ENCODE measurements at places on chromosomes 7 and 10.

- no peak for DNase-seq
Measured at GRCh38 chr7:36078816-36079360, 74.2 kb upstream of the EEPD1 start.

- no peak for DNase-seq
Measured at GRCh38 chr7:113085781-113086390, 741 bp downstream of the GPR85 start.

GRCh38 chr7:127440206-127440605 is 47.7 kb upstream of the ZNF800 start:
- no peak for DNase-seq

DNA sequence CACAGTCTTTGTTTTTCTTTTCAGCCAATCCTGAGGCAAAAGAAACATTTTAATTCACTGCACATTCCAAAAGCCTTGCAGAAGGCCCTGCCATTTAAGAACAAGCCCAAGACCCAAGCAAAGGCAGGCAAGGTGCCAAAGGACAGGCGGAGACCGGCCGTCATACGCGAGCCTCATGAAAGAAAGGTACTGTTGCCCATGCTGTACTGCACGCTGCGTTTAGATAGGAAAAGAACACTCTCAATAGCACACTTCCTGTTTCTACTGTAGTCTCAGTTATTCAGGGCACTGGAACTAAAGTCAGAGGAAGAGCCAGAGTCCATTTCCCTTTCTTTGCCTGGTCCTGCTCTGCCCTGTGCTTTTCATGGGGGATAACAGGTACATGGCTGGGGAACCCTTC is 47.6 kb downstream of the BMS1 start:
- DNase-seq, result no peak

- no peak for DNase-seq
Measured at GRCh38 chr10:71065659-71066058, 146.7 kb upstream of the UNC5B start.

DNA sequence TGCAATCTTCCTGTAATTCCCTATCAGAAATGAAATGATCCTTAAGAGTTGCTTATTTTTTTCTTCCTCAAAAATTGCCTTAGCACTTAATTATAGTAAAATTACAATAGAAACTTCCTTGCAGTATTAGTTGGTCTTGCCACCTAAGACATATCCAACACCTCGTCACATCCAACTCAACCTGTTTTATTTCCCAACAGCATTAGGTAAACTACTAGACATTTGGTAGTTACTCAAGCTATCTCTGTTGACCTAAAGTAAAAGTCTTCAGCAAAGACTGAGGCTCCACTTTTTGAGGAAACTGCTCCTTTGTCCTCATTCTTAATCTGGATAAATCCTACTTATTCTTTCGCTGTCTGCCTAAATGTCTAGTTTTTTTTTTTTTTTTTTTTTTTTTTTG is 20.4 kb downstream of the HIBADH start:
- no peak for DNase-seq

DNA sequence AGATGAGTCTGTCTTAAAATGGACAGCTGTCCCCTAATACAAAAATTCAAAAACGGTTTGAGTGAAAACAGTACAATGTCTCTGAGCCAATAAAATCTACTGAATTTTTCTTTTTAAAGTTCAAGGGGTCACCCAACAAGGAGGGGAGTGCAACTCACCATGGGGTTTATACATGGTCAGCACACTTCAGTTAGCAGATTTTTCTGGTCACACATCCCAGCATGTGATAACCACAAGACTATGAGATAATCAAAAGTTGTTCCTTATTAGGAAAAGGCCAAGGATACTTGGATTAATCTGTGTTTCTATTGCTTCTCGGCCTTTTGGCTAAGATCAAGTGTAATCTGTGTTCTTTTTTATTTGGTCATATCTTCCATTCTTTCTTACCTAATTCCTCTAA is 31.6 kb downstream of the ABCB5 start:
- DNase-seq, result no peak

GRCh38 chr10:12801214-12802087 is 200.1 kb downstream of the CCDC3 start:
- no peak for DNase-seq

DNA sequence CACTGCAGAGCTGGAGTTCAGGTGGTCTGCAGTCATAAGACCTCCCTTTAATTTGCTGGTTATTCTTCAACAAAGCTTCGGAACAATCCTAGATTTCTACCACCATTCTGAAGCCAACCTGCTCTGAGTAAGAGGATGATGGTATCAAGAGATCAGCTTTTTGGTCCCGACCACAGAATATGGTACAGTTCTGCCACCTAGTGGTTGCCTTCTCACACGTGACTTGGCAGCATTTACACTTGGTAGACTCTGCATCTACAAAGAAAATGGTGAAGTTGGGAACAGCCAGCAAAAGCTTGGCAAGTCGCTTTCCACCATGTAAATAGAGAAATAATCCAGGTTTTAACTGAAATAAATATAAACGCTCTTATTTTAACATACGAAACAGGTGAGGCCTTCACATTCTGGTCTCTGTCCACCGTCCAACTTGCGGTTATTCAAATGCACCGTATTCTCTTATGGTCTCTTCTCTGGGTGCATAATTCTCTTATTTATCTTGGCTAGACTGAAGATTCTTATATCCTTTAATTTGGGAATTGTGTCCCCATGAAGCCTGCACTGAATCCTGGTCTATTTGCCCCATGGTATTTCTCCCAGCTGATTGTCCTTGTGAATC is 173.9 kb upstream of the GRM3 start:
- peak; percentile 52 for DNase-seq

GRCh38 chr10:48468866-48469511 is 135.9 kb downstream of the ARHGAP22 start:
- DNase-seq, result no peak

DNA sequence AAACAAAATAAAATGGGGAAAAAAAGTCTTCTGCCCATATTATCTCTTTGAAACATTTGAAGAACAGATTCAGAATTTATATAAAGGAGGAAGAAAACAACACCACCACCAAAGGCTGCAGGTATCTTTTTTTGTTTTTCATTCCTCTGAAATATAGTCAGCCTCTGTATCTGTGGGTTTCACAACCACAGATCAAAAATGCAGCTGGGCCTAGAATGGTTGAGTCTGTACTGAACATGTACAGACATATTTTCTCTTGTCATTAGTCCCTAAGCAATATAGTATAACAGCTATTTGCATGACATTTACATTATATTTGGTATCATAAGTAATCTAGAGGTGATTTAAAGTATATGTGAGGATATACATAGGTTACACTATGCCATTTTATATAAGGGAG is 559.7 kb upstream of the LRRN3 start:
- DNase-seq, result no peak

- DNase-seq, result no peak
Measured at GRCh38 chr10:59857049-59857448, 49.3 kb downstream of the CCDC6 start.

- no peak for DNase-seq
Measured at GRCh38 chr10:116660860-116661259, 40.1 kb downstream of the PNLIPRP2 start.

GRCh38 chr7:824081-824480 is 8.2 kb upstream of the SUN1 start:
- DNase-seq, result no peak

DNA sequence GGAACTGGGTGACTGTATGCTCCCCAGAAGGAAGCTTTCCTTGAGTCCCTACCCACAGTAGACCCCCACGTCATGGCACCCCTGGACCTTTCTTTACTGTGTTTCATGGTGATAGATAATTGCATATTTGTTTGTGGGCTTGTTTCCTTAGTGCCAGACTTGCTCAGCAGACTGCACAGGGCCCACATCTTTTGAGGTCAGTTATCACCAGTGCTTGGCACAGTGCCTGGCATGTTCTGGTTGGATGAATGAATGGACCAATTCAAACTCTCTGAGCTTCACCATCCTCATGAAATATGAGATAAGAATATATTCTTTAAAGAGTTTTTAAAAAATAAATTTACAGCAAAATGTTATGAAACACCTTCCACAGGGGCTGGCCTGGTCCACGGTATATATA is 78.4 kb upstream of the EMX2 start:
- no peak for DNase-seq

DNA sequence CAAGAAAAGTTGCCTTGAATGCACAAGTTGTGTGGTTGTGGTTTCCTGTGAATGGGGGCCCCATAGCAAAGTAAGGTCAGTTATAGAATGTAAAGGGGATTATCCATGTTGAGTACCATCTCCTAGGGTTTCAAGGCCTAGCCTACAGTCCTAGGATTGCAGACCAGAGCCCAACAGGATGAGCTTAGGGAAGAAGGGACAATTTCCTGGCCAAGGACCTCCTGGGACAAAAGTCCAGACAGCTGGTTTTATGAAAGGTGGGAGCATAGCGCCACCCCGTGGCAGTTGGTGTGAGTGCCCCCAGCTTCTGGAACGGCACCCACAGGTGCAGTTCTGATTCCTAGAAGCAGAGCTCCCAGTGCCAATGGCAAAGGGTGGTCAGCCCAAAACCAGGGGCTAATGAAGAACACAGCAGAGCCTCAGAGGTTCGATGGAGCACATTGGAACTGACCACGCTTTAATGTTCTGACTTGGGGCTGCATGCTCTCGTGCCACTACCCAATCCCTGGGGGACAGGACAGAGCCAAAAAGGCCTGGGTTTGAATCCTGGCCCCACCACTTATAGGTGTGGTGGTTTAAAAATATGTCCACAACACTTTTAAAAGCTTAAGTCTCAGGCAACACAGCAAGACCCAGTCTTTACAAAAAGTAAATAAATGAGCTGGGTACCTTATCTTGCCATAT is 25.8 kb upstream of the TMEM120A start:
- peak; percentile 38 for DNase-seq

DNA sequence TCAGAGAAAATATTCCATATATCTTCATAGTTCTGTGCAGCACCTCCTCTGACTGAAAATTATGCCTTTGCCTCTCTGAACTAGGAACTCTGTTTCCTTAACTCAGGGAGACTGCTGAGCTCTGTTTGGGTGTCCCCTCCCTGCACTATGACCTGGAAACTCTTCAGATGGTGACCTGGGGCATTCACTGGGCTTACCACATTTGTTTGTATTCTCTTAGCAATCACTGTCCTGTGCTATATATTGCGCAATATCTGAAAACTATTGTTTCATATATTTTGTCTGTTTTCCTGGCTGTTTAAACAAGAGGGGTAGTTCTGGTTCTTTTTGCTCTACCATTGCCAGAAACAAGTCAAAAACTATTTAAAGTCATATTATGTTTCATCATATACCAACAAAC is 181.8 kb upstream of the KIAA1217 start:
- DNase-seq, result no peak

DNA sequence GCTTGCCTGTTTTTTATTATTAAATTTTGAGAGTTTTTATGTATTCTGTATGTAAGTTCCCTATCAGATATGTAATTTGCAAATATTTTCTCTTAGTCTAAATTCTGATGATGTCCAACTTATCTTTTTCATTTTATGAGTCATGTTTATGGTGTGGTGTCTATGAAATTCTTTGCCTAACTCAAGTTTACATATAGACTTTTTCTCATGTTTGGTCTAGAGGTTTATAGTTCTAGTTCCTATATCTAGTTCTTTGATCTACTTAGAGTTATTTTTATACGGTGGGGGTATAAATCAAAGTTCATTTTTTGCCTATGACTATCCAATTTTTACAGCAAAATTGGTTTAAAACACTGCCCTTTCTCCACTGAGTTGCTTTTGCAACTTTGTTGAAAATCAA is 26.3 kb upstream of the CCDC7 start:
- no peak for DNase-seq

DNA sequence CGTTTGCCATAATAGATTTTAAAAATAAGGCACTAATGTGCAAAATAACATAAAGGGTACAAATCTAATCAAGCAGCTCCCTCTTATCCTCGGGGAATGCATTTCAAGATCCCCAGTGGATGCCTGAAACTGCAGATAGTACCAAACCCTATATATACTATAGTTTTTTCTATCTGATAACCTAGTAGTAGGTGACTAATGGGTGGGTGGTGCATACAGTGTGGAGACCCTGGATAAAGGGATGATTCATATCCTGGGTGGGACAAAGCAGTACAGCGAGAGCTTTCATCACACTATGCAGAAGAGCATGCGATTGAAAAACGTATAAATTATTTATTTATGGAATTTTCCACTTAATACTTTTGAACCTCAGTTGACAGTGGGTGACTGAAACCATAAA is 464.5 kb downstream of the GRID1 start:
- no peak for DNase-seq

DNA sequence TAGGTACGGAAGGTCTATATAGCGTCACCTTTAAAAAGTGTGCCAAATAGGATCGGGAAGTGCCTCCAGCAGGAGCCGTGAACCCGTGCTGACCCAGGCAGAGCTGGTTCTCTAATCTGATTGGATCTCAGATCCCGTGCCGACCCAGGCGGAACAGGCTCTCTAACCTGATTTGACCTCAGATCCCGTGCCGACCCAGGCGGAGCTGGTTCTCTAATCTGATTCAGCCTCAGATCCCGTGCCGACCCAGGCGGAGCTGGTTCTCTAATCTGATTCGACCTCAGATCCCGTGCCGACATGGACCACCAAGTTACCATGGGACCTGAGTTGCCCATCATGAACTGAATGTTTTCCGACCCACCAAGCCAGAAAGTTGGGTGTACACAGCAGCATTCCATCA is 463.9 kb downstream of the PTPRN2 start:
- DNase-seq, result no peak

DNA sequence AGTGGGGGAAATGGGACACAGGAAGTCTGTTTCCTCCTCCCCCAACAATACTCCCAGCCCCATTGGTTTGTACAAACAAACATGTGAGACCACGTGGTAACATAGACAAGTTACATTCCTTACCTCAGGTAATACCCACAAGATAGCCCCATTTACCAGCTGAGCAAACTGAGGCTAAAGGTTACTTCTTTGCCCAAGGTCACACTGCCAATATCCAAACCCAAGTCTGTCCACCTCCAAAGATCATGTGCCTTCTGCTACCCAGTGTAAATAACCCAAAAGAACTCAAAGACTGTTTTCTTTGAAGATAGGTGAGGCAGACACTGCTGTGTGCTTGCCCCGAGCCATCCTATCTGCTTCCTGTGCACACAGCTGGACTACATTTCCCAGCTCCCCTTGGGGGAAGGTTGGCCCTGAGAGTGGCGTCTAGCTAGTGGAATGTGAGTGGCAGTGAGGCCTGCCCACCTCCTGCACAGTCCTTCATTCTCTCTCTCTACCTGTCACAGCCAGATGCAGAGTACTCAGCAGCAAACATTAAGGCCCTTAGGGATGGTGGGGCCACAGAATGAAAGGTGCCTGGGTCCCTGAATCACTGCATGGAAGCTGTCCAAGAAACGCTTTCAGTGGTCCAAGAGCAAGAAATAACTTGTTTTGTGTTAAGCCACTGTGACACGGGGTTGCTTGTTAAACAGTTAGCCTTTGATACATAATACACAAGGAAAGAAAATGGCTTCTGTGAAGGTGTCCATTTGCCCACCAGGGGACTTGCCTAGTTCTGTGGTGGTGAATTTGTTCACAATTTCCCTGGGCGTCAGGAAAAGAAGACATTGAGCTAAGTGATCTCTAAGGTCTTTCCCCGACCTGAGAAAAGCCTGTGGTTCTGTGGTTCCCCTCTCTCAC is 257.7 kb upstream of the NFE2L3 start:
- no peak for DNase-seq

- DNase-seq, result no peak
Measured at GRCh38 chr10:44895280-44895679, 15.9 kb upstream of the TMEM72 start.

GRCh38 chr10:48938990-48939536 is 577 bp downstream of the LRRC18 start:
- DNase-seq, result no peak

- DNase-seq, result no peak
Measured at GRCh38 chr7:157116762-157117161, 22.0 kb upstream of the UBE3C start.
